Left ventricle myocardium inferior (tissue), 1 donor: ENCODE measurements at places on chromosomes 7 and 10. TPM values are rescaled to one million over a fixed set of nuclear protein-coding genes. Genes with fewer than 3 reads are reported as not detected.

The TMEM139 gene
- total RNA-seq, result 8.8 TPM

The ABCF2 gene
- total RNA-seq, result 30.5 TPM

The ALKBH4 gene
- 6.0 TPM for total RNA-seq

The MSS51 gene
- 5.9 TPM for total RNA-seq

- DNase-seq, result peak; percentile 40
Measured at GRCh38 chr7:2403718-2404648, 572 bp downstream of the CHST12 start.

GRCh38 chr7:45259966-45260646 is 102.5 kb downstream of the RAMP3 start:
- peak; percentile 66 for DNase-seq

- DNase-seq, result no peak
Measured at GRCh38 chr10:74055383-74056049, 57.6 kb downstream of the VCL start.

GRCh38 chr7:85815526-85815925 is 628.7 kb upstream of the SEMA3D start:
- DNase-seq, result no peak

- DNase-seq, result no peak
Measured at GRCh38 chr10:112071596-112072133, 111.9 kb downstream of the GPAM start.

- DNase-seq, result peak; percentile 71
Measured at GRCh38 chr7:132030086-132030568, 473.7 kb upstream of the PODXL start.
